ENCODE measurements at places on chromosomes 7 and 10.

DNA sequence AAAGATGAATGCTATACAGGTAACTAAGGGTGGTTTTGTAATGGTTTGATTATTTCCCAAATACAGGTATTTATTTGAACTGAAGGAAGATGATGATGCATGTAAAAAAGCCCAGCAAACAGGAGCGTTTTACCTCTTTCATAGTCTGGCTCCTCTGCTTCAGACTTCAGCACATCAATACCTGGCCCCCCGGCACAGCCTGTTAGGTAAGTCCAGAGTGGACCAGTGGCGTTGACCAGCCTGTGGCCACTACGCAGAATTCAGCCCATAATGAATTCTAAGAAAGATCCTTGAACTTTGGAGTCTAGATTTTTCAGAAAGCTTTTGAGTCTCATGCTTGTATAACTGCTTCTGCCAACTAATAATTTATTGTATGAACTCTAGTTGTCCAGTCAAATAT is 9.7 kb downstream of the NUDT13 start:
- no peak for DNase-seq

- DNase-seq = no peak
Observed at GRCh38 chr10:133237241-133237587, 441 bp upstream of the VENTX start.

- no peak for DNase-seq
Observed at GRCh38 chr7:115679423-115679822, 351.1 kb downstream of the TFEC start.

- DNase-seq = no peak
Observed at GRCh38 chr7:30930621-30931020, 19.0 kb downstream of the AQP1 start.
